NCI-H69 (cell line): ENCODE measurements at places on chromosomes 7 and 10.
A peak's percentile ranks its signal among the peaks of the same experiment; 100 is the strongest.

GRCh38 chr10:3746634-3747033 is 38.4 kb downstream of the KLF6 start:
- no peak for DNase-seq

DNA sequence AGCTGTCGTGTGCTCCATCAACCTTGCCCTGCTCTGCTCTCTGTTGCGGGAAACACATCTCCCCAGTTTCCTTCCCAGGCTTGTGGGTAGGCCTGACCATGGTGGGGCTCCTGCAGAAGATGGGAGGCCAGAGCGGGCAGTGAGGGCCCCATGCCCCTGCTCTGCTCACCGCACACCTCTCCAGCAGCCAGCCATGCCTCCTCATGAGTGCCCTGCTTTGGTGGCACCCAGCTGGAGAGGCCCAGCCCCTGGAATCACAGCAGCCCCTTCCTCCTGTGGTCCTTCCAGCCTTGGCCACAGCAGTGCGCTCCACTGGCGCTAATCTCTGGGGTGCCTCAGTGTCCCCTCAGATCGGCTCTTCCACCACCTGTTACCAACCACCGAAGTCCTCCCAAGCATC is 4.2 kb upstream of the OPN4 start:
- DNase-seq: no peak

- no peak for DNase-seq
Observed at GRCh38 chr10:131642966-131643365, 257.8 kb upstream of the PPP2R2D start.

GRCh38 chr7:151179946-151180345 is 7.1 kb downstream of the ASB10 start:
- DNase-seq: no peak

GRCh38 chr10:112945811-112946210 is 4.2 kb upstream of the TCF7L2 start:
- DNase-seq: no peak

GRCh38 chr7:42485301-42485766 is 248.3 kb upstream of the GLI3 start:
- no peak for DNase-seq

DNA sequence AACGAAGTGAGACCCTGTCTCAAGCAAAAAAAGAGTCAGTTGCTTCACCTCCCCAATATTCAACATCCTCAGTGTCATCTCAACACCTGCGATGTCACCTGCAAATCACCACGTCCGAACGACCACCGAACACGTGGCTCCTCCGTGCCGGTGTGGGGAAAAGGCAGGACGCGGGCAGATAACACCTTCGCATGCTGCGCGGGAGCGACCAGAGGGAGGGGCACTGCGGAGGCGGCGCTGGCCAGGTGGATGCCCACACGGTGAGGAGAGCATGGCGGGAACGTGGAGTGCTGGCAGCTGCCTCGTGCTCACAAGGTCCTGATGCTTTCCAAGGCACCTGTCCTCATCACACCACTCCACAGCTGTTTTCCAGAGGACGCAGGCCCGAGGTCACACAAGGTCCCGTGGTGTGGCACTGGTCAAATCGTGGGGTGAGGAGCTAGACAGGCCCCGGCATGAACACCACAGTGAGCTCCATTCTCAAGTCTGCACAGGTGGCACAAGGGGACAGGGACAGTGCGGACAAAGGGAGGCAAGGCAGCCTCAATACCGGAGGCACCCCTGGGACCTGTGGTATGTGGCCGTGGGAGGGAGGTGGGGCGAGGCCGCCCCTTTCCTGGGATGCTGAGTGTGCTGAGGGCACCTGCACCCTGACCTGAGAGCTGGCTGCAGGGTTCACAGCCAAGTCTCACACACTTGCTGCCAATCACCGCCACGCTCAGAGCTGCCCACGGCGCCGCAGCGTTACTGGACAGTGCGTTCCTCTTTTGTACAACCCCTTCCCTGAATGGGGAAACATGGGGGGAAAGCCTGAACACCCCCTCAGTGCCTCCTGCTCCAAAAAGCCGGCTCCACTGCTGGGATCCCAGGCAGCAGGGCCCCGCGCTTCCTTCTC is 13.0 kb downstream of the TUBGCP2 start:
- no peak for DNase-seq

DNA sequence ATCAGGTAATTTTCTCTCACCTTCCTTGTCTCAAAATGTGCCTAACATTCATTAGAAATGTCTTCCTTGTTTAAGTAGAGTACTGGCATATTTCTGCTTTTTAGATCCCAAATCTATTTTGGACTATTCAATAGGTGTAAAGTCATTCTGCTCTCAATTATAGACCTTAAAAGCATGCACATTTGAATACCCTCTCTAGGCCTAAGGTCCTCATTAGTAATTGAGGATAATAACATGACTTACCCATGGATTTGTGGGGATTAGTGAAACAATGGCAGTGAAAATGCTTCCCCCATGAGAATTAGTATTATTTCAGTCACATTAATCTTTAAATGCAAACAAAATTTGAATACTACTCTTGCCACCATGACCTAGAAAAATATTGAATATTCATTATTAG is 1073.0 kb upstream of the CELF2 start:
- DNase-seq: no peak

DNA sequence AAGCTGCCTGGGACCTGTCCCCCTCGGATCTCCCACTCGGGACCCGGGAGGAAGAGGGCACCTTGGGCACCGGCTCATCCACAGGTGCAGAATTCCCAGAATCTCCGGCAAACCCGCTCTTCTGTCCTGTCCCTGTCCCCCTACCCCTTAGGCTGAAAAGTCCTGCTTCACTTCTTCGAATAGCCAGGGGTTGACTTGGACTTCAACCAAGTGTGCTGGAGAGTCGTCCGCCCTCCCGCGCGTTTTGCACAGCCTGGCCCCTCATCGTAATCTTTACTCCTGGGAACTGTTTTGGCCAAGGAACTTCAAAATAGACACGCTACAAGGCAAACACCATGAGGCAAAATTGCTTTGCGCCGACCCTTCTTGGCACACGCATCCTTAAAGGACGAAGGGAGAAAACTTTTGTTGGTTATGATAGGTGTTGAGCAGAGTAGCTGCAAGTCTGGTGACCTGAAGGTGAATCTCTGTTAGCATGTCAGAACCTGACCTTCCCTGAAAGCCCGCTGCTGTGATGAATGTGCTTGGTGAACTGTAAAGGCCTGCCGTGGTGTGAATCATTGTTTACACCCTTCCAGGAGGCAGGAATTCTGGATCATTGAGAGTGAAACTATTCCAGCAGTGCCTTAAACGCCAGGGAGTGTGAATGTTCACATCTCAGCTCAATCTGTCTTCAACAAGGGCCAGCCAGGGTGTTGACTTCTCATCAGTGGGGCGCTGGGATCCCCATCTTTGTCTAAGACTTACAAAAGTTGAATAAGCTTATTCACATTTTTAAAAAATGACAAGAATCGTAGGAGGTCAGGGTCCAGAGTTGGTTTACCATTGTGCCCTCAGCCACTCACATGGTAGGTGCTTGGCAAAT is 589 bp upstream of the RAPGEF5 start:
- peak; percentile 93 for DNase-seq

DNA sequence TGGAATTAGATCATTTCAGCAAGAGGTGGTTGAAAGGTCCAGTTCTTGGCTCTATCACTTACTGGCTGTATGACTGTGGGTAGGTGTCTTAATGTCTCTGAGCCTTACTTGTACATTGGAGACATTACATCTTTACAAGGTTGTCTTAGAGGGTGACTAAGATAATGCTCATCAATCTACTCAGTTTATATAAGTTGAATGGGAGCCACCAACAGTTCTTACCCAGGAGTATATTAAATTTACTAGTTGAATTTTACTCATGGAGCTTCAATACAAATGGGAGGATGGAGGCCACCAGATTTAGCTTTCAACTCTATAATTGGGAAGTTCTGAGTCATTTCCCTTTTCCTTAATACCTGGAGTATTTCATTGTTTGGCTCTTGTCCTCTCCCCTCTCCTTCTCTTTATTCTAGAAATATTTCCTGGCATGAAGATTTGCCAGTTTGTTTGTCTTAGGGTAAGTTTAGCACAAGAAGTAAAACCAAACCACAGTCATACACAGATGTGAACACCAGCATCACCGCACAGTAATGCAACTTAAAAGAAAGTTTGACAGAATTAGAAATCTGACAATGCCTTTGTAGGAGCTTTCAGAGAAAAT is 222.8 kb downstream of the LRMDA start:
- DNase-seq: no peak

DNA sequence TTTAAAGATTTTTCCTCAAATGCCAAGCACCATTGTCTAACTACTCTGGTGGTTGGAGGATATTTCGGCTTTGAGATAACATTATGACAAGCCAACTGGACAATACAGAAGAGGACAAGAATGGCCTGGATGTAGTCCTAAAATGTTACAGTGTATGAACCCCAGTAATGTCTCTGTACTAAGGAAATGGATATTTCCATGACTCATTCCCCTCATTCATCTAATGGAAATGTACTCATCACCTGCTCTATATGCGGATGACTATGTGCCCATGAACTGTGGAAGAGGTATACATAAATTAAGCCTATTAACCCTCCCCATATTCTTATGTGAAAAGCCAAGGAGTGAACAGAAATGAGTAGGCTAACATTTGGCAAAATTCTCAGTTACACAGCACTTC is 207.9 kb downstream of the CACNA2D1 start:
- peak; percentile 92 for DNase-seq

DNA sequence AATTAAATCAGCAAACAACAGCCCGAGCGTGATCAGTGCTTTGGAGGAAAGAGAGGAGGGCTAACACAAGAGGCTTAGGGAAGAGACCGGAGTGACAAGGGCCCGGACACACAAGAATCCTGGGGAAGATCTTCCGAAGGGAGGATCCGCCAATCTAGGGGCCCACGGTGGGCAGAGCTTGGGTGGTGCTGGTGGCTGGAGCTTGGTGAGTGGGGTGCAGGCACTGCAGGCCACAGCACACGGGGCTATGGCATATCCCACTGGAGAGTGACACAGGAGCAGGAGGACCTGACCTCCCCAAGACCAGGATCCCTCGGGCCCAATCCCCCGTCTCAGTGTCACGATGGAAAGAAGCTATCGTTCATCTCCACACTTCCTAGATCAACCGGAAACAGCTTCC is 471.3 kb upstream of the FOXK1 start:
- DNase-seq: no peak

GRCh38 chr10:19096501-19097073 is 48.0 kb downstream of the MALRD1 start:
- DNase-seq: no peak

- DNase-seq: peak; percentile 2
Observed at GRCh38 chr10:4127518-4128315, 342.7 kb upstream of the KLF6 start.

GRCh38 chr10:94402843-94403379 is 570 bp downstream of the TBC1D12 start:
- DNase-seq: peak; percentile 59

- DNase-seq: no peak
Observed at GRCh38 chr10:101576211-101576863, 11.7 kb downstream of the POLL start.

DNA sequence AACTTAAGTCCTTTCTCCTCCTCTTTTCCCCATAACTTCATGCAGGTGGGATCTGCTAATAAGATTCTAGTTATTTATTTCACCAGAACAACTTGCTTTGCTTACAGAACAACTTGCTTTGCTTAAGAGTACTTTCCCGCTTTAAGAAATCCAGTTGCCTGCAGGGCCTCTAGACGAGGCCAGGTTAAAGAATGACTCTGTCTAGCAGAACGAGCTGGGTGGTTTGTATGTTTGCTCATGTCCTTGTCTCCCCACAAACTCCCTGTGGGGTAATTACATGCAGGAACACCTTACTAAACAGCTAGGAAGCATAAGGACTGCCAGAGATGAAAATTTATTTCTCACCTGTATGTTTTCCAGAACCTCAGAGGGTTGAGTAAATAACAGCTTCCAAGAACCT is 8.8 kb upstream of the FZD8 start:
- peak; percentile 70 for DNase-seq

DNA sequence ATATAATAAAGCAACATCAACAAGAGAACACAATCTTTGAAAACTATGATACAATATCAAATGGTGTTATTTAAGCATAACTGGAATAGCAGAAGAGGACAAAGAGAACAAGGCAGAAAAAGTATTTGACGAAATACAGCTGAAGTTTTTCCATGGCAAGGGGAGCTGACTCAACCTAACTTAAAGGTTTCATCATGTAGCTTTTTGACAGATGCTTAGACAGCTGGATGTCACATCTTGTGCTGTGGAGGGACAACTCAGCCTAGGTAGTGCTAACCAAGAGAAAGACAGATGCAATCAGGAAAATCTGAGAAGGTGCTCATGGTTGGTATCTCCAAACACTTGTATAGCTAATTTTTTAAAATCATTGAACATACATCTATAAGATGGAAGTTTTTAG is 208.2 kb downstream of the TFEC start:
- DNase-seq: peak; percentile 29

DNA sequence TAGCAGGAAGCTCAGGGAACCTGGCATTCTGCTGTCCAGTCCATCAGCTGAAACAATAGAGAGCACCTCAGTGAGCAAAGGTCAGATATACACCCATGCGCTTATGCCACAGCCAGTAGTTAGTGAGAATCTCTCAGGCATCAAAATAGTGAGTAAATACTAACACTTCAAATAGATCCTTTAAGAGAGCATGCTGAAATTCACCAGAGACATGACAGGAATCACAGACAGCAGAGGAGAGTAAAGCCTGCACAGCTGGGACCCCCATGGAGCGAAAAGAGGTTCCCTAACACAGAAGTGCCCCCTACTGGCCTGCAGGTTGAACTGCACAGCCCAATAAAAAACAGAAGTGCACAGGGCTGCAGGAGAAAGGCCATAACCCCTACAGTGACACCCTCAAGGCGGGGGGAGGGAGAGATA is 57.6 kb upstream of the ANTXRL start:
- peak; percentile 18 for DNase-seq

DNA sequence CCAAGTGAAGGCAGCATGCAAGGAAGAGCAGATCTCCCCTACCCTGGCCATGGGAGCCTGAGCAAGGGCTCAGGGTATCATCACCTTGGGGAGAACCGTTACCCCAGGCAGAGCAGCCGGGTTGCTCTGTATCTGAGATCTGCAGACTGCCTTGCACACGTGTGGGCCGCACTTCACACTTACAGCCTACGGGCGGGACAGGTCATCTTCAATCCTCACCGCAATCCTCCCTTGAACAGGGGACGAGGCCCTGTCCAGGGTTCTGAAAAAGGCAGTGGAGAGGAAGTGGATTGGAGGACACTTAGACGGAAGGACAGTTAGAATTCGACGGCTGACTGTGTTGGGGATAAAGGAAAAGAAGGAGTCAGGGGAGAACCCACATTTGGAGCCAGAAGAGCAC is 51.4 kb downstream of the NPS start:
- no peak for DNase-seq

DNA sequence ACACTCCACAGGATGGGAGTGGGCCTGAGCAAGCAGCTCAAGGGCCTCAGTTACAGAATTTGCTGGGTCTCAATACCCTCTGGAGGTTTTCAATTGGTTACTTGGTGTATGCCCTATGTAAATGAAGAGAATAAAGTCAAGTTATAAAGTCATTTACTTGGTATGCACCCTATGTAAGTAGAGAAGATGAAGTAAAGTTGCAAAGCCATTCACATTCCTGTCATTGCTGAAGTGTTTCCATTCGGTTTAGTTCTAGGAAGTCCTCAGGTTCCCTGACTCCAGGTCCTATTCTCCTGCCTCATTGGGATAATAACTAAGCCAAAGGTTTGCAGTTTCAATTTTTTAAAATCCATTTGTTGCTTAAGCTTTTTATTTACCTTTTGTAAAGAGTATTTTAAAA is 272.6 kb upstream of the NPSR1 start:
- no peak for DNase-seq
